T-cell (primary cell): ENCODE measurements at places on chromosomes 6 and 20.

DNA sequence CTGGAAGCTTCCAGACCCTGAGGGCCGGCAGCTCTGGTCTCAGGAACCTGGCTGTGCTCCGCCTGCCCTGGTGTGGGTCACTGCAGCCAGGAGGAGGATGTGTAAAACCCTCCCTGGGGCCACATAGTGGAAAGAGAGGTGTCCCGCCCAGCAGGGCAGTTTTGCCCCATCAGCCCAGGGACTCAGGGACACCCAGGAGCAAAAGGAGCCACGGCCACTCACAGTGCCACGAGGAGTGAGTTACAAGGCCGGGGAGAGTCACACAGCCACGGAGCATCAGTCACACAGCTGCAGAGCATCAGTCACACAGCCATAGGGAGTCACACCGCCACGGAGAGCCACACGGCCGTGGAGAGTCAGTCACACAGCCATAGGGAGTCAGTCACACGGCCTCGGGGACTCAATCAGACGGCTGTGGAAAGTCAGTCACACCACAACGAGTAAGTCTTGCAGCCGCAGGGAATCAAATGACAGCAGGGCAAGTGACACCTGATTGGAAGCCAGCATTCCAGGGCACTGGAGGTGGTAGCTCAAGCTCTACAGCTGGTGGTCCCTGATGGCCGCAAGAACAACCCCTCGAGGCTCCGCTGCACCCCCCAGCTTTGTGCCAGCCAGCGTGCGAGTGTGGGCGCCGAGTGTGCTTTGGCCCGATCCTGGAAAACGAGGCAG is 60.9 kb downstream of the DLL1 start:
- DNase-seq: no peak

- DNase-seq: no peak
Measured at GRCh38 chr6:168638468-168639271, 197.7 kb downstream of the SMOC2 start.

DNA sequence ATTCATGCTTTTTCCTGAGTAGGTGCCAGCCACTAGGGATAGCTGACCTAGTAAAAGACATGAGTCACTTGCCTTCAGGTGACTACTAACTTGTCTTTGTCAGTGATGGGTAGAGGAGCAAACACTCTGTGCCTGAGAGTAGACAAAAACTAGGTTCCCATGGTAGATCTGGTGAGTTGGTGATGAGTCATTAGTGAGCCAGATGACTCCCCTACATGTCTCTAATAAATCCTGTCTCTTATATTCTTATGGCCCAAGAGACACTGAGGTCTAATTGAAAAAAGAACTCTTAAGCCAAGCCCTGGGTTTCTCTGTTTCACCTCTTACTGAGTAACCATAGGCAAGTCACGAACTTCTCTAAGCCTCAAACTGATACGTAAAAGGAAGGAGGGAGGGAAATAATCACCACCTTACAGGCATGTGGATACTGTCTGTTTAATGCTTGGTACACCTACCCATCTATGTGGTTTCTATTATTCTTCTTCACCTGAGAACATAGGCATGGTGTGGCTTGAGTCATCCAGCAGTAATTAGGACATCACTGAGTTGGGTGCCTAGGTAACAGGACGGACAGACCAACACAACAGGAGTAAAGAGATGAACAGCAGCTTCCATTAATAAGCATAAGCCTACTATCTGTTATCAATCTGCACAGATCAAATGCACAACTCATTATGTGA is 20.3 kb downstream of the TTPAL start:
- DNase-seq: no peak

GRCh38 chr6:156691018-156691417 is 86.2 kb upstream of the ARID1B start:
- DNase-seq: no peak

DNA sequence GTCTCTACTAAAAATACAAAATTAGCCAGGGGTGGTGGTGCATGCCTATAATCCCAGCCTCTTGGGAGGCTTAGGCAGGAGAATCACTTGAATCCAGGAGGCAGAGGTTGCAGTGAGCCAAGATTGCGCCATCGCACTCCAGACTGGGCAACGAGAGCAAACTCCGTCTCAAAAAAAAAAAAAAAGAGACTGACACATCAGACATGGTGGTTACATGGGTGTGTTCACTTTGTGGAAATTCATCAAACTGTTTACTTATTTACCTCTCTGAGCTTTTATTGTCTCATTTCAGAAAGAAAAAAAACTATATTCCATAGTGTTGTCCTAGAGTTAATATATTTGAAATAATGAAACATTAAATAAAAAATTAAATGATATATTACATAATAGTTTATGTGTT is 64.8 kb downstream of the MBOAT1 start:
- DNase-seq: no peak

DNA sequence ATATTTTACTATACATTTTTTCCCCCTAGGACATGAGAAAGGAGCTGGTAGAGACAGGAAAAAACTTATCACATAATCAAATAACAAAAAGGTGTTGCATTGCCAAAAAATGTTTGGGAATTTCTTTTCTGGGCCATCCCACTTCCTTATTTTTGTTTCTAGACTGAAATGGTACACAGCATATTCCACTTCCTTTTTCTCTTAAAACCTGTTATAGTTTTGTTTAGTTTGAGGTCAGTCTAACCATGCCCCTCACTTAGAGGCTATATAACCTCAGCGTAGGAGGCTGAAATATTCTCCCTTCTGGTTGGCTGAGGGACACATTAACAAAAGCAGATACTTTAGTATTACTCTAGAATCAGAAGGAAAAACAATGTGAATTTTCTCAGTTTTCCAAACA is 323.9 kb downstream of the GJA1 start:
- no peak for DNase-seq

GRCh38 chr20:51258582-51259165 is 235.8 kb upstream of the KCNG1 start:
- no peak for DNase-seq

DNA sequence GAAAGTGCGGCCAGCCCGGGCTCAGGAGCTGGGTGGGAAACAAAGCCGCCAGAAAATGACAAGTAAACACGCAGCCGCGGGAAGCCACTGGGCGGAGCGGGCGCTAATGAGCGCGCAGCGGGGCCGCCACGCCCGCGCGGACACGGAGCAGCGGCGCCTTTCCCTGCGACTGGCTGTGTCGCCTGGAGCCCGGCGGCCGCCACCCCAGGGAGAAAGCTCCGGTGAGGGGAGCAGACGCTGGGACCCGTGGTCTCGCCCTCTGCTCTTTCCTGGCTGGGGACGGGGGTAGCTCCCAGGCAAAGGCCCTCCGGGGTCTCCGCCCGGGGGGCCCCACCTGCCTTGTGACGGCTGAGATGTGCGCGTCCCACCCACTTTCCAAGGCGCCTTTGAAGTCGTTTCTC is 54.9 kb downstream of the PRR18 start:
- DNase-seq: no peak

- no peak for DNase-seq
Measured at GRCh38 chr20:38083338-38084048, 49.9 kb downstream of the RPRD1B start.

- DNase-seq: no peak
Measured at GRCh38 chr6:551405-551804, 105.5 kb downstream of the HUS1B start.

- DNase-seq: no peak
Measured at GRCh38 chr6:13561624-13562267, 12.7 kb upstream of the SIRT5 start.

DNA sequence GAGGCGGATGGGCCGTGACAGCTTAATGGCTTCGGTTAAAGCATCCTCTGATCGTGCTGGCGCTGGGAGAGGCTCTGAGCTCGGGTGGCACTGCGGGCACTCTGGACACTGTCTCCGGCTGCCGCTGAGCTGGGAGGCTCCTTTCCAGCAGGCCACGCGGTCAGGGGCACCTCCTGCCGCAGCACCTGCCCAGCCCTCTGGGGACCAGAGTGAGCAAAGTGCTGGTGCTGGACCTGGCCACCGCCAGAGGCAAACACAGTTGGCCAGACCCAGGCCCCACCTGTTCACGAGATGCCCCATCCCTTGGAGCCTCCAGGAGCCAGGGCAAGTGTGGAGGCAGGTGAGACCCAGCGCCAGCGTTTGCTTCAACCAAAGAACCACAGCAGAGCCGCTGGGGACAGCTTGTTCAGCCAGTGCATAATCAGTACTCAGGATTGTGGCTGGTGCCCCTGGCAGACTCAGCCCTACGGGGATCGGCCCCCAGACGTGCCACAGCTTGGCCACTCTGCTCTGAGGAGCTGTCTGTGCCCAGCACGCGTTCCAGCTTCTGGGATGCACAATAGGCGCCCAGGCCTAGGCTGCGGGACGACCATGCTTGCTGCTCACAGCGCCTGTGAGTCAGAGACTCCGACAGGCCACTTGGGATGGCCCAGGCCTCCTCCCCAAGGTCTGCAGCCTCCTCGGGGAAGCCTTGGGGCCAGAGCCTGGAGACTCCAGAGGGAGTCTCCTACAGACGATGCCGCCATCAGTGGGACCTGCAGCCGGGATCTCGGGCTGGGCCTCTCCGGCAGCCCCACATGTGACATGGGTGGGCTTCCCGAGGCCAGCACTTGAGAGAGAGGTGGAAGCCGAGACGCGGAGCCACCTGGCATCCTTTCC is 38.2 kb upstream of the SLCO4A1 start:
- no peak for DNase-seq

- DNase-seq: no peak
Measured at GRCh38 chr6:158780988-158781691, 38.0 kb downstream of the EZR start.

- DNase-seq: no peak
Measured at GRCh38 chr6:125611573-125612344, 137.7 kb upstream of the HEY2 start.

GRCh38 chr6:41626917-41627316 is 11.4 kb upstream of the MDFI start:
- no peak for DNase-seq

DNA sequence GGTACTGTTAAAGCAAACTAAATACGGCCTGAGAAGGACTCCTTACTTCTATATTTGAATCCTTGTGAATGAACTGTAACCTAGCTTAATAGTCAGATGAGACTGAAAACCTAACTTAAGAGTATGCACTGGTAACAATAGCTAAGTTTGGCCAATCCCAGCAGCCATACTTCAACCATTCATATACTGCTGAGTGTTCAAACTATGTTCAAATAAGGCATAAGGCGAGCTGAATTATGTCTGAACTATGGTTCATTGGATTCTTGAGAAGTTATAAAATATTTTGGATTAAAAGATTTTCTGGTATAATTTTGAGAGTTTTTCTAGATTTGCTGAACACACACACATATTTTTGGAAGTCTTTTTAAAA is 2.2 kb downstream of the SMPDL3A start:
- DNase-seq: no peak

DNA sequence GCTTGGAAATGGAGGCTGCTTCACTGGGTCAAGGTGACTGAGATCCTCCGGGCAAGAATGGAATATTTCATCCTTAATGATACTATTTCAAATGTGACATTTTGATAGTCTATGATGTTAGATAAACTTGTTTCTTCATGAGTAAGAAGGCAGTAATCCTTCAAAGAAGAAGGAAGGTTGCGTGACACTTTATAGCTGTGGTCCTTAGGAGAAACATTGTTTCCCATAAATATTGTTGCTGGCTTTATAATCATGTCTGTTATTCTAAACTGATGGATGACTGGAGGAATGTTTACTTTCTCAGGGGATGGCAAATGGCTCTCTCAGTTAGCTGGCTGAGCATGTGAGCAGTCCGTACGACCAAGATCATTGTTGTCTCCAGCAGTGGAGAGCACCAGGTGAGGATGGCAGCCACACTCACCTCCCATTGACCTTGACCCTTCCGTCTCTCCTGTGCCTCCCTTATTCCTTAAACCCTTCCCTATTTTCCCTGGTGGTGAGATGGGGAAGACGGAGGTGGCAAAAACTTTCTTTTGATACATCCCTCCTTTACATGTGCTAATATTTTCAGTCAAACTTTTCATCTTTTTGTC is 171.2 kb upstream of the OLIG3 start:
- DNase-seq: no peak

DNA sequence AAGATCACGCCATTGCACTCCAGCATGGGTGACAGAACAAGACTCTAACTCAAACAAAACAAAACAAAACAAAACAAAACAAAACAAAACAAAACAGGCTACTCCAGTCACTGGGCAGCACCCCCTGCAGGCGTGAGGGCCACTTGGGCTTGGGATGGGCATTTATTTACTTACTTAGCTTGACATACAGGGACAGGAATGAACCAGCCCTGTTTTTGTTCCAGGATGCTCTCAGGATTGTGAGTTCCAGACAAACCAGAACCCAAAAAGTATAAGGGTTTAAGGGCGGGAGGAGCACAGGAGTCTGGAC is 4.0 kb upstream of the PTPN1 start:
- no peak for DNase-seq

DNA sequence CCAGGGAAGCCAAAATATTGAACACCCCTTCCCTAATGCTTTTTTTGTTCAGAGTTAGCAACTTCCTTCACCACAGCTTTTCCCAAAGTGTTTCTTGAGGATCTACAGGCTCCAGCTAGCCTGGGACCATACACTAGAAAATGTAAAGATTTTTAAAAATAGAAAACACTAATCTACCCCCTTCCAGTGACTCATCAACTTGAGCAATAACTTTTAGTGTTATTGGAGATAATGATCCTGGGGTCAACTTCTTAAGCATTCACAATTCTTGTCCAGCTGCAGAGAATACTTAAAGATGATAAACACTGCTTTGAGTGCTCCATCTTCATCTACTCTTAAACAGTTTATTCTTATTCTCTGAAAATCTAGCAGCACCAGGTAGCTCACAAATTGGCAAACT is 131.6 kb downstream of the COL9A1 start:
- DNase-seq: no peak

DNA sequence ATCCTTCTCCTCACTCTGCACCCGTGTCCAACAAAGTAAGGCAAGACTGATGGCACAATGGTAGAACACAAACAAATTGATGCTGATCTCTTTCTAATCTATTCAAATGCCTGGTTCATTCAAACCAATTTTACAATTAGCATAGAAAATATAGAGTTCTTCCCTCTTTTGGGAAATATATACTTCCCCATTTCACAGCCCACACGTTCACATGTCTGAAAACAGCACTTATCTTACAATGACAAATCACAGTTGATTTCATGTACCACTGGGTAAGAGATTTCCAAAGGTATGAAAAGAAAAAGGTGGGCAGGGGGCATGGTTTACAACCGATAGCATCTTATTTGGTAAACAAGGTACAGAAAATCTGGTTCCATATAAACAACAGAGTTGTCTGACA is 137.6 kb downstream of the RNGTT start:
- no peak for DNase-seq

GRCh38 chr6:99521633-99522151 is 6.5 kb upstream of the USP45 start:
- DNase-seq: no peak

DNA sequence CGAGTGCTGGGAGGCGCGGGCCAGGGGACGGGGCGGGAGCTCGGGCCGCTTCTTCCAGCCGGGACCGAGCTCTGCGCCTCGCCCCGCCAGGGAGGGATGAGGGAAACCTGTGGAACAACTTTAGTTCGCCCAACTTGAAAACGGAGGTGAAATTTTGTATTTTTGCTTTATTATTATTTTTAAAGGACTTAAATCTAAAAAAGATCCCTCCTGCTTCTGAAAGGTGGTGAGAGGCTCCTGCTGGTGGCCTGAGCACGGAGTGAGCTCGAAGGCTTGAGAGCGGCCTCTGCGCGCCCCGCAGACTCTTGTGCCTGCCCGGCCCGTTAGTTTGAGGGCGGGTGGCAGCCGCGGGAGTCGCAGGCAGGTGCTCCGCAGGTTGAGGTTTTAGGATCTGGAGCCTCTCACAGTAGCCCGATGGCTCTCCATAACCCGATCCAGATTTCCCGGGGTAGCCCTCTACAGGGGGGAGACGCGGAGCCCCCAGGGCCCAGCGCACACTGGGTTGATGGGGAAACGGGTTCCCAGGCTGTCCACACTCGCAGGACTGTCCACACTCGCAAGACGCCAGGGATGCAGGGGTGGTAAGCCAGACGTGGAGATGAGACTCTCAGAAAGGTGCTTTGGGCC is 46.2 kb upstream of the SUPT3H start:
- no peak for DNase-seq

- DNase-seq: no peak
Measured at GRCh38 chr6:149373511-149373910, 26.6 kb upstream of the SUMO4 start.
